Bronchial epithelial cell (primary cell): ENCODE measurements at places on chromosomes 11 and 22.

- DNase-seq, result no peak
These were observed 34.8 kb downstream of the LRRC74B start for GRCh38 chr22:21080435-21081137.

GRCh38 chr11:109378034-109378433, 44.0 kb upstream of the C11orf87 start:
- DNase-seq, result no peak

DNA sequence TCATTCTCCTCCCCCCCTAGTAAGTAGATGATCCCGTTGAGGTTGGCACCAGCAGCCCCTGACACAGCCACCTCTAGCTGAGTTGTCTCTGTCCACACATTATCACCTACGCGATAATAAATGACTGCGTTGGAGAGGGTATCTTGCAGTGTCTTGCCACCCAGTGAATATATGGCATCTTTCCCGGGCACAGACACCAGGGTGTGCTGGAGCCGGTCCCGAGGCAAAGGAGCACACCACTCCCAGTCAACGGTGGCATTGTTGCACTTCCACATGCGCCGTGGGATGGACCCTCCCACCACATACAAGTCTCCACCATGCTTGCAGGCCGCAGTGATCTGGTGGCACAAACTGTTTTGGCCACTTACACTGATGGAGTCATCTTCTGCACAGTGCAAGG, 5.4 kb downstream of the KBTBD4 start:
- no peak for DNase-seq

GRCh38 chr11:74373382-74373781, 24.9 kb downstream of the PGM2L1 start:
- DNase-seq, result no peak

- DNase-seq, result peak; percentile 44
These were observed 24.1 kb downstream of the ASCC2 start for GRCh38 chr22:29814003-29814402.
